Suprapubic skin (tissue), 4 donors: ENCODE measurements at places on chromosomes 1 and 21. TPM values are rescaled to one million over a fixed set of nuclear protein-coding genes. Genes with fewer than 3 reads are reported as not detected.

- H3K27ac ChIP-seq = no peak within 1 kb of the TSS
- no peaks in the 10 kb centered on the region for H3K27me3 ChIP-seq
- no peak within 1 kb of the TSS for H3K4me3 ChIP-seq
- peak; percentile 74 for DNase-seq
These were observed at the start of gene PLA2G5 for GRCh38 chr1:20069874-20070273. TSS of gene PLA2G5 (plus strand) at chr1:20070194. CDS start at chr1:20084831, 14,637 bp downstream.

DNA sequence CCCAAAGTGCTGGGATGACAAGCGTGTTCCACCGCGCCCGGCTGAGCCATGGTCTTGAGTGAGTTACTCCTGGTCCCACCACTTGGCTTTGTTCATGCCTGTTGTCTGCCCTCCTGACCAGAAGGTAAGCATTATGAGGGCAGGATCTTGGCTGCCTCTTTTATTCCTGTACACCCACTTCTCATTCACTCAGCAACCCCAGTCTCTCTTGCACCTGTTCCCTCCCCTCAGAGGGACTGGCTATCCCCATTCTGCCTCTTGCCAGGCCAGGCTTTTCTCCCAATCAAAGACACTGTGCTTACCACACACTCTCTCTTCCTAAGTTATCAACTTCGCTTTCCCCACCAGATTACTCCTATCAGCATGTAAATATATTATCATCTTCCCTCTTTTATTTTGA is 26.4 kb downstream of the SPATA21 start:
- DNase-seq = no peak
- H3K4me3 ChIP-seq = no peak overlapping the region
- no peaks in the 10 kb centered on the region for H3K27me3 ChIP-seq
- no peaks in the 10 kb centered on the region for H3K4me1 ChIP-seq
- H3K27ac ChIP-seq = no peak overlapping the region

DNA sequence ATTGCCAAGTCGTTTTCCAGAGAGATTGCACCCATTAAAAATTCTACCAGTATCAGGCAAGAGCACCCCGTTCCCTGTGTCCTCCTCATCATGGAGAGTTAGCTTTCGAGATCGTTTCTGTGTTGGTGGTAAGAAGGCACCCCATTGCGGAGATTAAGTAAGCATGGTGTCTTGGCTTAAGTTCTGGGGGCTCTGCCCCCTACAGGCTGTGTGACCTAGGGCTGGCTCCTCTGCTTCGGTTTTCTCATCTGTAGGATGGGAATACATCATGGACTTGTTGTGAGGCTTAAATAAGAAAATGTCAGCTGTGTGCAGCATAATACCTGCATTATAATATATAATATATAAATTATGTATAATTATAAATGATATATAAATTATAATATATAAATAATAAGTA is 36.8 kb upstream of the TENT5C start:
- DNase-seq = no peak
- H3K4me1 ChIP-seq = peaks cover 4% of the 10 kb centered on the region
- H3K4me3 ChIP-seq = no peak overlapping the region
- H3K27ac ChIP-seq = no peak overlapping the region
- H3K27me3 ChIP-seq = no peaks in the 10 kb centered on the region

Gene LCE2C
- 663 TPM for total RNA-seq

Gene GJB4
- total RNA-seq = 35.4 TPM

DNA sequence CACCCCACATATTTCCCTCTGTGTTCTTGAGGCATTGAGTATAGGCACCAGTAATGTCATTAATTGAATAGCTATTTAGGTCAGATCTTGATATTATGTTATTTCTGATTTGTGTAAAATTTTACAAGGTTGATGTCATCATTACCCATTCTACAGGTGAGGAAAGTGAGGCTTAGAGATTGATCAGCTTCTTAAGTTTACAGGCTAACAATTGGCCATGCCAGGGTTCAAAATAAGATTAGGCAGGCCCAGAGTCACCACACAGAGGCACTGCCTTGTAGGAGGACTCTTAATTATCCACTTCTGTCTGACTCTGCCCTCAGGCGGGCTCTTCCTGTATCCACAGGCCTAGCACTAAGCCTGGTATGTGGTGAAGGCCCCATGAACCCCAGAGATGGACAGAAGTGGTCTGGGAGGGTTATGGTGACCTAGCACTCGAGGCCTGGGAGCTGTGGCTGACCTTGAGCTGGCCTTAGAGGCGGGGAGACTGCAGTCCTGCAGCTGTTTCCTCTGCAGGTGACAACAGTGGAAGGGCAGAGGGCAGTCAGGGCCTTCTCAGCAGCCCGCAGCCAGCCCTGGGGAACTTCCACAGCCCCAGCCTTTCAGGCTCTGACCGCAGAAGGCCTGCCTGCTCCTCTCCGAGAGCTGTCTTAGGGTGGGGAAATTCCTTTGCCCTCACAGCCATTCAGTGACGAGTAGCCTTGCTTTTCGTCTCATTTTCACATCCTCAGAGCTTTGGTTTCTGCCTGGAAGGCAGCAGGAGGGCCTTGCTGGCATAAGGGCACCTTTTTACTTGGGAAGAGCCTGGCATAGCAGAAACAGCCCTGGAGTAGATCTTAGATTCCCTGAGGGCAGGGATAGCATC is 12.2 kb downstream of the ZDHHC18 start:
- H3K27me3 ChIP-seq = no peaks in the 10 kb centered on the region
- peaks cover 77% of the 10 kb centered on the region for H3K36me3 ChIP-seq
- no peak overlapping the region for H3K27ac ChIP-seq
- no peak overlapping the region for H3K4me3 ChIP-seq

Gene PODN
- 32.8 TPM for total RNA-seq
